Activated CD8-positive, alpha-beta memory T cell treated with anti-CD3 and anti-CD28 coated beads, Interleukin-2, amount 10 ng/mL, durations not matched to agents 7 days and 5 days (primary cell): ENCODE measurements at places on chromosomes 6 and 20. TPM values are rescaled to one million over a fixed set of nuclear protein-coding genes. Genes with fewer than 3 reads are reported as not detected.

DNA sequence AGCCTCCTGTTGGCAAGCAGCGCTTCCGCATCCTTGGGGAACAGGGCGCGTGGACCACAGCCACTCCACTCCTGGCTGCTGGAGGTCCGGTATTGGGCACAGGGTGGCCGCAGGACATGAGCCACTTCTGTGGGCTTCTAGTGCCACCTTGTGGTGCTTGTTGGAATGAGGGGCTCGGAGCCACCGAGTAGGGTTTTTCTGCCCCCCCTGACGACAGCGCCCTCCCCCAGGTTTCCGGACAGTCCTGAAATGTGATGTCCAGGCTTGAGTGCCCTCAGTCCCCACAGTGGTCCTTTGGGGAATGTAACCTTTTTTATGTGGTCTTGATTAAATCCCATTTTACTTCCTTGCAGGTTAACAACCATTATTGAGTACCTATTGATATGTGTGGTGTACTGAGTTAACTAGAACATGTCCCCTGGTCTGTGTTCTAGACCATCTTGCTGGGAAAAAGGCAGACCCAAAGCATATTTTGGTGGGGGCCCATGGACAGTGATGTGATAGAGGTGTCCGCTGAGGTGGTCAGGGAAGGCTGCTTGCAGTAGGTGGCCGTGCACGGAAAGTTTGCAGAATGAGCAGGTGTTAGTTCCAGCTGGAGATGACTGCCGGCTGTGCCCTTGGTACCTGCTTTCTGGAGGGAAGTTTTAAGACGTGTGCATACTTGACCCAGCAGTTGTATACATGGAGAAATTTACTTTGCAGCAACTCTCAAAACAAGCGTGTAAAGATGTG is 70.0 kb downstream of the PTPN1 start:
- peaks cover 61% of the 10 kb centered on the region for H3K36me3 ChIP-seq
- H3K4me3 ChIP-seq, result no peak overlapping the region
- no peak overlapping the region for H3K27ac ChIP-seq
- DNase-seq, result peak; percentile 59
- H3K27me3 ChIP-seq, result no peaks in the 10 kb centered on the region

- H3K4me3 ChIP-seq, result no peak overlapping the region
- H3K36me3 ChIP-seq, result no peaks in the 10 kb centered on the region
- peaks cover 2% of the 10 kb centered on the region for H3K4me1 ChIP-seq
- H3K27ac ChIP-seq, result no peak overlapping the region
- H3K27me3 ChIP-seq, result no peaks in the 10 kb centered on the region
Observed at GRCh38 chr6:161676586-161676985, 402.7 kb upstream of the AGPAT4 start.

DNA sequence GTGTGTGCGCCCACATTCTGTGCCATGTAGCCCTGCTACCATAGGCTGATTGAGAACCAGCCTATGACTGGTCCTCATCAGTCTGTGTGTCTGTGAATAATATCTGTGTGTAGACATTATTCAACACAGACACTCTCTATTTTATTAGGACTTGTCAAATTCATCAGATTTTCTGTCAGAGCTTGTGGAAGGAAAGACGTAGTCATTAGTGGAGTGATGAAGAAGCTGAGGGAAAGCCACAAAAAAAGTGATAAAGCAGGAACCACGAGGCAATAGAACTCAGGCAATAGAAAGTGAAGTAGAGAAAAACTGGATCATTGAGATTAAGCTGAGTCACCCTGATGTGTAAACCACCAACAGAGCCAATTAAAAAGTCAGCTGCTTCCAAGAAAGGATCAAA is 122.2 kb upstream of the MARCKS start:
- no peaks in the 10 kb centered on the region for H3K4me1 ChIP-seq
- H3K27me3 ChIP-seq, result no peaks in the 10 kb centered on the region
- H3K4me3 ChIP-seq, result no peak overlapping the region
- no peaks in the 10 kb centered on the region for H3K36me3 ChIP-seq
- DNase-seq, result no peak

The SH3BGRL2 gene
- total RNA-seq, result 0.12 TPM

The DLL1 gene
- 1.2 TPM for total RNA-seq
